ENCODE measurements at places on chromosomes 5 and 9.

DNA sequence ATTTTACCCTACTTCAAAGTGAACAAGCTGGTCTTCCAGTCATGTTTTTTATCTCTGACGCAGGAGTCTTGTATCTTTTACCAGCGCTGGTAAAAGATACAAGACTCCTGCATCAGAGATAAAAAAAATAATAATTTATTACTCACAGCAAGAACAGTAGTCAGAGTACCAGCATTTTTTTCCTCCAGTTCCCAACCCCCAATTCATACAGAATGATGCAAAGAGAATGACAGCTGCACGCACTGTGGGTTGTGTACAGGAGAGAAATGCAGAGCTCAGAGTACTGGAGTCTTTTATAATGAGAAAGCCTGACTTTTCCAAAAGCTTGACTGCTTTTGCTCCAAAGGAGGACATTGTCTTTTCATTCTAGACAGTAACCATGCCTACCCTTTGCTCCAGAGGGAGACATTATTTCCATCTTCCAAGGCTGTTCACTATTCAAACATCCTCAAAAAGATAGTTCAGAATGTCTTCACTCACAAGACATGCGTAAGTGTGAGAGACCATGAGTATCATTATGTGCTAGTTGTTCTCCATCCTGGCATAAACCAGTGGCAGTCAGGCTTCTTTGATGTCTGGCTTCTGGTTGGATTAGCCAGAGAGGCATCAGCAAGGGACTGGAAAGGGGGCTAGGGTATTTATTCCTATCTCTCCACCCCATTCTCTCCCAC, 14.3 kb upstream of the RANBP6 start:
- no peak for DNase-seq

DNA sequence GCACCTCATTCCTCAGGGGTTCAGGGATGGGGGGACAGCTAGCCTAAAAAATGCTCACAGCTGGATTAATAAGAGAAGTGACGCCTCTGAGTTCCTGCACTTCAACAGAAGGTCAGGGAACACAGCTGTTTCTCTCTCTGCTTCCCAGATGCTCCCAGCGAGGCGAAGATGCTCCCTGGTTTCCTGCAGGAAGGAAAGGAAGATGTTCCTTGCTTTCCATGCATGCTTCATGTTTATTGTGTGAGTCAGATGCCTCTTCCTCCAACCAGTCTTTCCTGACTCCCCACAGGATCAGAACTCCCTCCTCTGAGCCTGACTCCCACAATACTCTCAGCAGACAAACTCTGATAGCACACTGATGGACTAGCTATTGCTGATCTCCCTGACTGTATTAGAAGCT, 71.9 kb downstream of the MFAP3 start:
- DNase-seq = no peak

DNA sequence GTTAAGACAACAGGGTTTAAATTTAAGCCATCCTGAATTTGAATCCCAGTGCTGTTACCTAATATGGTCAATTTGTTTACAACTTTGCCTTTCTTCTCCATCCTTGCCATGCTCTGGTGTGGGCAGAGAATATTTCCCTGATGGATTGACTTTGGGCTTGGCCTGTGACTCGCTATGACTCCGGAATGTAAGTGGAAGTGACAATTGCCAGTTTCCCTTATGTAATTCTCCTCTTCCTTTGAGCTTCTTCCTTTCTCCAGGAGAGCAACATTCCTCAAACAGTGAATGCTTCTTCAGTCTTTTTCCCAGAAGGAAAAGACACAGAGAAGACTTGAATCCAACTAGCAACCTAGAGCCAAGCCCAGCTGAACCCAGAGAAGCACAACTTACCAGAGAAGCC, 159.1 kb downstream of the LURAP1L start:
- no peak for DNase-seq

- DNase-seq = no peak
Measured at GRCh38 chr9:81549500-81550206, 139.7 kb downstream of the TLE1 start.

- DNase-seq = no peak
Measured at GRCh38 chr5:143314659-143315058, 88.8 kb downstream of the NR3C1 start.

- DNase-seq = no peak
Measured at GRCh38 chr5:97250113-97250512, 67.1 kb upstream of the RIOK2 start.

- no peak for DNase-seq
Measured at GRCh38 chr5:59711310-59711709, 182.2 kb downstream of the PDE4D start.

GRCh38 chr9:125470767-125471580, 209.3 kb downstream of the GAPVD1 start:
- DNase-seq = no peak

DNA sequence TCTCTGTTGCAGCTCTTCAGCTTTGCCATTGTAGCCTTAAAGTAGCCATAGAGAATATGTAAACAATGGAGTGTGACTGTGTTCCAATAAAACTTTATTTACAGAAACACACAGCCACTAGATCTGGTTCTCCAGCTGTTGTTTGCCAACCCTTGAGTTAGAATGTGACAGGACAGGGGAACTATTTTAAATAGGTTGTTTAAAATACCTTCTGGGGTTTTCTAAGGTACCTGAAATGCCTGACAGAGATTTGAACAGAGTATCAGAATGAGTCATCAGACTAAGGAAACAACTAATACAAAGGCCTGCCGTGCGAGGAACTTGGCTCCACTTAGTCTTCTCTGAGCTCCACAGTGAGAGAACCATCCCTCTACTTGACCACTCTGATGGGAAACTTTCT, 85.4 kb downstream of the HSD17B4 start:
- DNase-seq = no peak

- no peak for DNase-seq
Measured at GRCh38 chr5:168793841-168794837, 215.0 kb upstream of the PANK3 start.

DNA sequence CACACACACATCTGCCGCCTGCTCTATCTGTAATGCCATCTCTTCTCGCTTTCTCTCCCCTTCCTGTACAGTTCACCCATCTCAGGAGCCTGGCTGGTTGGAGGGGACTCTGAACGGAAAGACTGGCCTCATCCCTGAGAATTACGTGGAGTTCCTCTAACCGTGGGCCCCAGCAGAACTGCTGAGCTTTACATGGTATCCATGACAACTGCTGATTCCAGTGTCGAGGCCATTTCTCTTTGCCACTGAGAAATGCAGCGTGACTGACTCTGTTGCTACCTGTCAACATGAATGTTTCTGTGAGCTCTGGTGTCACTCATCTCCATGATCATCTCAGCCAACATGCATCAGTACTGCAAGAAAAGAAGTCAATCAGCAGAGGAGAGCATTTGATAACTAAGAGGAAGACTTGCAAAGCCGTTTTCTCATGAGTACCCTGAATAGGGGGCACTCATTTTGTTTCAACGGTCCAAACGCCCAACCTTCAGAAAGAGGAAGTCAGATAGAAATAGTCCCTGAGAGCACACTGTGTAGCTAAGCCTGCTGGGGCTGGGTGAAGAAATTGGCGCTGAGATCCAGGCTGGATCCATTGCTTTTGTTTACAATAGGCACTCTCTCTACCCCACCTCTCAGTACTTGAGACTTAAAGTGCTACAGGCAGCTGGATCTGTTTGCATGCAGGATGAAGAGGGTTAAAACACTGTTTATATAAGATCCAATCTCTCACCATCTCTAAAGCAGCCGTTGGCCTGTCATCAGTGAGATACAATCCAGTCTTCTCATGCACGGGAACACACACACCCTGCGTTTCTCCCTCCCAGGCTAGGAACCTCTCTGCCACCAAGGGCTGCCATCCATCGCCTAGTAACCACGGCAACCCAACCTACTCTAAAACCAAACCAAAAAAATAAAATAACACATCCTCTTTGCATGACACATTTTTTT, 180.9 kb downstream of the NR3C1 start:
- peak; percentile 36 for DNase-seq

- no peak for DNase-seq
Measured at GRCh38 chr5:59037041-59037440, 454.2 kb downstream of the RAB3C start.

- DNase-seq = no peak
Measured at GRCh38 chr9:137460363-137461315, 1.5 kb upstream of the NSMF start.

DNA sequence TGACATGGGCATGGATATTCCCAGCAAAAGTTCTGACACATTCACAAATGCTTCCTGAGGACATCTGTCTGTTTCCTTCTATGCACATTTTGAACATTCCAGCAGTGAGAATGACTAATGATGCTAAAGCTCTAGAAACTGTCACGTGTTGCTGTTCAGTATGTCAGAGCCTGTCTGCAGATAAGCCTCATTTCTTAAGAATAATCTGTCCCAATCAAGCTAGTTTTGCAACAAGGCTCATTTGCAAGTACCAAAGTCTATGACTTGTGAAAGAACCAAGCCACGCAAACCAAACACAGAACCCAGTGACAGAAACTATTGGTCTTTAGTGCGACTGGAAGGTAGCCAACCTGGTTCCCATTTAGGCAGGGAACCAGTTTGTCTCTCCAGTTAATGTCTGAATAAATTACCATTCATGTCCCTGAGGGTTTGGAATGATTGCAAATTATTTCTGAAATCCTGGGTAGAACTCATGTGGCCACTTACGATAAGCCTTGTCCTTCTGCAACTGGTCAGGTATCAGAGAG, 178.5 kb downstream of the C9orf152 start:
- no peak for DNase-seq

DNA sequence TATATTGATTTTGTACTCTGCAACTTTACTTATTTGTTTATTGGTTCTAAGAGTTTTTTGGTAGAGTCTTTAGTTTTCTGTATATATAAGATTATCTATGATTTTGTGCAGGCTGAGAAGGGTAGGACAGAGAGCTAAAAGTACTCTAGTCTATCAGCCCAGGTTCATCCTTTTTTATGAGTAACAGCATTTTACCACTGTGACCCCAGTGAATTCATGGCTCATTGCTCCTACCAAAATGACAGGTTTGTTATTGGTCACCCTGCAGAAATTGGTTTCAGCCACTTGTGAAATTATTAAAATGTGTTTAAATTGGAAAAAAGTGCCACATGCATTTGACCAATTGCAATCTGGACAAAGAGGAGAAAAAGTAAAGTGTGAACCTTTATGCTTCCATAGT, 421.4 kb upstream of the DAB2 start:
- no peak for DNase-seq

- no peak for DNase-seq
Measured at GRCh38 chr5:4570047-4570995, 569.8 kb upstream of the ADAMTS16 start.

GRCh38 chr9:129520082-129520481, 100.8 kb downstream of the C9orf50 start:
- DNase-seq = no peak
